T follicular helper cell (primary cell): ENCODE measurements at places on chromosomes 5 and 9.

DNA sequence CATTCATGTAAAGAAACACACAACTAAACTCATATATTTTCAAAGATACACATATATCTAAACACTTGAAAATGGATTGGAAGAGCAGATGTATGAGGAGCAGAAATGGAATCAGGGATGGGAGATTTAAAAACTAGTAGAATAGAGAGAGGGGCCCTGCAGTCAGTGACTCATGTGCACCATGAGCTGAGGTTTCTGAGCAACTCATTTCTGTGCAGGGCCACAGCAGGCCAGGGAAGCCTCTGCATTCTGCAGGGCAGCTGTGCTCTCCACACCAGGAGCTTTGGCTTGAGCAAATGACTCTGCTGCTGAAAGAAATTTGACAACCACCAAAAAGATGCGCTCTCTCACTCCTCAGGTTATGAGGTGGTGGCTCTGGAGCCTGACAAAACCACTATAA lies 27.1 kb downstream of the LHX6 start:
- DNase-seq: no peak

DNA sequence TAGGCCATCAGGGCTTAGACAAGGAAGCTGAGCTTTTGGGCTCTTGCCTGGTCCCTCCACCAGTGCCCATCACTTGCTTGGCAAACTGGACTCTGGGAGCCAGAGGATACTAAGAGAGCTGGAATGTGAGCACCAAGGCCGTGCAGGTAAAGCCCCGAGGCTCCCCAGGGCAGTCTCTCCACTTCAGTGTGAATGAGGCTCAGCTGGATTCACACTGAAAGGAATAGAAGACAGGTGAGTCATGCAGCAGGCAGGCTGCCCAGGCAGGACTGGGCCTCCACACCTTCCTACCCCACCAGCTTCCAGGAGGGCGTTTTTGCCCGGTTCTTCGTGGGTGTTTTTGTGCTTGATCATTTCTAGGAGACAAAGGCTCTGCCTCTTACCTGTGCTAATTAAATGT lies 7.3 kb upstream of the CTSV start:
- DNase-seq: no peak

DNA sequence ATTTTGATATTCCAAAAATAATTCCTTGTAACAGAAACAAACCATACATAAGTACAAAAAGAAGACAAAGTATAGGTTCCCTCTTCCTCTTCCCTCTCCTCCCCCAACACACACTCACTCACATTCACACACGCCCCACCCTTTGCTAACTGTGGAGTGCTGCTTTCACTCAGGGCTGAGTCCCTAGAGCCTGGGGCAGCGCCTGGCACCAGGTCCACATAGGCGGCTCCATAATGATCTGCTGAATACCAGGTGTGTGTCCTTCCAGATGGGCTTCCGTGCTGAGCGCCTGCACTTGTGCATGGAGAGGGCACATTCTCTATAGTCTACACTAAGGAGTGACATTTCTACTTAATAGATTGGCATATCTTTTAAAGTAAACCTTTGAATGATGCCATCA lies 3.7 kb downstream of the SEMA4D start:
- no peak for DNase-seq

DNA sequence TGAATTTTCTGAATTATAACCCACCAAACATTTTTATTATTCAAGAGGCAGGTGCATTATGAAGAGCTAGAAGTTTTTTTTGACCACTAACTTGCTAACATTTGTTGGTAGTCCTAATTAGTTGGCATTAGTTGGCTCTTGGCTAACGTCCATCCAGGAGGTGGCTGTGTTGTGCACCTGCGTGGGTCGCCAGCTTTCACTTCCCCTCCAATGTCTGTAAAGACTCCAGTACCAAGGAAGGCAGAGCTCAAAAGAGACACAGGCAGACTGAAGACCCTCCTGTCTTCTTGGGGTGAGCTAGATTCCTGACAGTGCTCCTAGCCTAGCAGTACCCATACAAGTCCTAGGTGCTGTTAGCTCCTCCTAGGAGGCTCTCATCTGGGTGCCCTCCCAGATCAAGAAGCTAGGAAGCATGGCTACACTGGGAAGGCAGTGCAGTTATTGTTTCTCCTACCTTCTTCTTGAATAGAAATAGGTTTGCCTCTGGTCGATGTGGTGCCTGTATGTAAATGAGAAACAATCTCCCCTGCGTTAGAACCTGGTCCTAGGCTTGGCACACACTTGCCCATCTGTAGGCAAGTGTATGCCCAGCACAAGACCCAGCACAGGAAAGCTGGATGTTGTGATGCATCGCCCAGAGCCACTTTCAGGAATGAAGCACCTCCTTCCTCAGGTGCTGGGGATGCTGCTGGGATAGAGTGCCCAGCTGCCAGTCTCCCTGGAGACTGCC lies 190.9 kb downstream of the ICE1 start:
- DNase-seq: no peak

DNA sequence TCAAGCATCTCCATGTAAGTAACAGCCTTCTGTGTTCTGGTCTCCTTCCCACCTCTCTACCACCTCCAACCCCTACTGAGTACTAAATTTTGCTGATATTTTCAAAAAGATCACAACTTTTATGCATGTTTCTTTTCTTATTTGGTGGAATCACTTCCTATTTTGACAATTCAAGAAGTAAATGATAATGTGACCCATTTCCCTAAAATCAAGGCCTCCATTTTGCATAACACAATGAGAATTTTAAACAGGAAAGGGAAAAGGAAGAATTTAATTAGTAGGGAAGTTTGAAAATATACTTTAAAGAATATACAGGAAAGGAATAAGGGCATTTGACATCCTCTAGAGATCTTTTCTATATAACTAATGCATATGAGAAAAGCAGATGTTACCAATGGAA lies 212.9 kb upstream of the RASA1 start:
- DNase-seq: no peak

DNA sequence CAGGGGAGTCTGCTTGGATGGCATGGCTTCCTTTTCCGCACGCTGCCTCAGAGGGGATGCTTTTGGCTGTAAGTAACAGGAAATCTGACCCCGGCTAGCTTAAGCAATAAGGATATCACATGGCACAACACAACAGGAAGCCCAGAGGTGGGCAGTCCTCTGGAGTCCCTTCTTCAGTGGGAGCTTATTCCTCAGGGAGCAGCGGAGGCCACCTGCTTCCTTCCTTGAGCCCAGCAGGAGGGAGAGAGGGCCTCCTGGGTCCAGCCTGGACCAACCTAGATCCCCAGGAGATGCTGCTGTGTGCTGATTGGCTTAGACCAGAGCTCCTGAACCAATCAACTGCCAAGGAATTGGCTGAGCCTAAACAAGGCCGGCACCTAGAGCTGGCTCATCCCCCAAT lies 66.3 kb downstream of the C9orf50 start:
- no peak for DNase-seq

GRCh38 chr9:15361737-15362136 lies 54.7 kb upstream of the TTC39B start:
- no peak for DNase-seq

GRCh38 chr5:96493219-96493790 lies 60.3 kb upstream of the PCSK1 start:
- DNase-seq: no peak

DNA sequence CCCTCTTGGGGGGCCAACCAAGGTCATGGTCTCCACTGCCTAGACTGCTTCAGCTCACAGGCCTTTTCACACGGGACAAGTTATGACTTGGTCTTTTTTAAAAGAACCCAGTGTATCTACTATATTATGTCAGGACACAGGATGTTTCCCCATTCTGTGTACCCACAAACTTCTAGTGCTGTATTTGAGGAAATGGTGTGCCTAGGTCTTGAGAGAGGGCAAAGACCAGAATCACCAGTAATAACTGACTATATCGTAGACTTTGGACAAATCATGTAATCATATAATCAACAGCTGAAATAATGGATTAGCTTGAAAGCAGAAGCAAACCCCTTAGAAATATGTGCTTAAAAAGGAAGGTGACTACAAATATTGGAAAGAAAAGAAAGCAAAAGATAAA lies 133.3 kb downstream of the ARL15 start:
- DNase-seq: no peak

GRCh38 chr9:29176786-29177185 lies 1603.5 kb upstream of the C9orf72 start:
- no peak for DNase-seq

GRCh38 chr9:134346151-134346550 lies 19.9 kb downstream of the RXRA start:
- no peak for DNase-seq

GRCh38 chr9:110837401-110838005 lies 168.9 kb downstream of the MUSK start:
- DNase-seq: no peak

DNA sequence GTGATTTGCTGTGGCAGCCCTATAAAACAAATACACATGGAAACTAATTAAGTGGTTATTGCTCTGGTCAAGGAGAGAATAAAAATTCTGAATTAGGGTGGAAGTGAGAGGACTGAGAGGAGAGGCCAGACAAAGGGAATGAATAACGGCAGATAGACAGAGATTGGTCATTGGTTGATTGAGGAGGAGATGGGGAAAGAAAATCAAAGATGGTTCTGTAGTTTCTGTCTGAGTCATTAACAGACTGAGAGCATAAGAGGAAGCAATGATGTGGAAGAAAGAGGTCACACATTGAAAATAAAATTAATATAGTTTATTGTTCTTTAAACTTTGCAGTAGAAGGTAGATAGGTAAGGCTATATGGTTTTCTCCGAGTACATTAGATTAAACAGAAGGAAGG lies 469.8 kb downstream of the ACTL7B start:
- no peak for DNase-seq

DNA sequence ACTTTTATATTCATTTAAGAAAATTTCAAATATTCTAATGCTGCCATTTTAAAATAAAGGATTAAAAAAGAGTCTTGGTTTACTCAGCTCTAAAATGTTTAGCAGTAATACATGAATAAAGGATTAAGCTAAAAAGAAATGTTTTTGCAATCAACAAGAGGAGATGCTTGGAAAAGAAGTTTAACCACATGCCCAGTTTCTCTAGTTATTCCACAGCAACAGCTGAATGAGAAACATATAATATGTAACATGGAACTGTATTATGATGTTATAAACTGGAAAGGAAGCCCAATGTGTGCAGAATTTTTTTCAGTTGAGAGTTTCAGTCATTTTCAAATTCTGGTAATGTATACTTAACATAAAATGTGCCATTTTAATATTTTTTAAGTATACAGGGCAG lies 76.5 kb upstream of the ALDH1A1 start:
- no peak for DNase-seq
